ENCODE measurements at places on chromosomes 16 and 17.

- no peak for DNase-seq
Measured at GRCh38 chr17:13592427-13592826, 9.3 kb downstream of the HS3ST3A1 start.

GRCh38 chr16:28549301-28549899, 4.3 kb upstream of the SGF29 start:
- no peak for DNase-seq

GRCh38 chr17:33291248-33292200, 1.6 kb downstream of the ASIC2 start:
- no peak for DNase-seq

- DNase-seq, result no peak
Measured at GRCh38 chr16:5598793-5599192, 501.2 kb upstream of the EEF2KMT start.

GRCh38 chr17:57578608-57579225, 166.4 kb downstream of the CCDC182 start:
- no peak for DNase-seq

DNA sequence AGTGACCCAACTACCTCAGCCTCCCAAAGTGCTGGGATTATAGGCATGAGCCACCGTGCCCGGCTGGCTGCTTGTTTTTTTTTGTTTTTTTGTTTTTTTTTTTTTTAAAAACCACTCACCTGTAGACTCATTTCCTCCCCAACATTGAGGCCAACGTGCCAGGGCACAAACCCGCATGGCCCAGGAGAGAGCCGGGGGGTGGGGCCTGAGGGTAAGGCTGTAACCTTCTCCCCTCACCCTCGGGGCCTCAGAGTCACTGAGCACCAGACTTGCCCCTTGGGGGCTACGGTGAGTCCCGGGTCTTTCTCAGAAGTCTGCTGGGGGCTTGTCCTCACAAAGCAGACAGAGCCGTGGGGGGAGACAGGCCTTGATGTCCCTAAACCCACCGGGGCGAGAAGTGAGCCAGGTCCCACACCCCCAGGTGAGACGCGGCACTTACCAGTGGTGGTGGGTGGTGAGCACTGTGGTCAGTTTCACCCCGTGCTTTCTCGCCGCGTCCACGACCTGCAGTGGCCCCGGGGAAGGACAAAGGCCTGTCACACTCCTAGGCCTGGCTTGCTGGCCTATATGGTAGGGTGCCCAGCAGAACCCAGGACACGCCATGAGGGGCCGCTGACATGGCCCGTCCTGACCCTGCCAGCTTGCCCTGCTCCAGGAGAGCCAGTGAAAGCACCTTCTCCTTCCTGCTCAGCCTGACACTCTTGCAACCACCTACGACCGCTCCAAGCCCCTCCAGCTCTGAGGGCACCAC, 4.6 kb downstream of the HAGH start:
- no peak for DNase-seq

GRCh38 chr16:55398762-55399161, 74.8 kb downstream of the IRX6 start:
- no peak for DNase-seq

GRCh38 chr16:20673882-20674683, 23.4 kb downstream of the ACSM1 start:
- no peak for DNase-seq

DNA sequence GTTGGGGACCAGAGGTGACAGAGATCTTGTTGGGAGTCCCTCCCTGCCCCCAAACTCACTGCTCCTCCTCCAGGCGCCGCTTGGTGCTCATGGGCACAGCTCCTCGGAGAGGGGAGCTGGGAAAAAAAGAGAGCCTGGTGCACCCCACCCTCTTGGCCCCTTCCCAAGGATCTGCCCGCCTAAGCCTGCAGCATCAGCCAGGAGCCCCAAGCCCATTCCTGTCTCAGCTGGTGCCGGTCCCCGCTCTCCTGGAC, 400 bp downstream of the HCFC1R1 start:
- DNase-seq, result no peak

- no peak for DNase-seq
Measured at GRCh38 chr17:15092762-15093161, 172.4 kb downstream of the PMP22 start.

GRCh38 chr16:74641969-74642368, 24.7 kb downstream of the RFWD3 start:
- no peak for DNase-seq
